ENCODE measurements at places on chromosomes 6 and 20. TPM values are rescaled to one million over a fixed set of nuclear protein-coding genes. Genes with fewer than 3 reads are reported as not detected.

The PTPN1 gene
- total RNA-seq = 73.9 TPM

The RAD21L1 gene
- total RNA-seq = not detected

The BFSP1 gene
- 3.7 TPM for total RNA-seq

The ZNF184 gene
- 11.7 TPM for total RNA-seq

The LY86 gene
- total RNA-seq = 4.6 TPM

The INSM1 gene
- total RNA-seq = 0.05 TPM

The BHLHE23 gene
- not detected for total RNA-seq

The MAS1 gene
- total RNA-seq = not detected

The TCF21 gene
- total RNA-seq = not detected

The PHACTR2 gene
- 38.3 TPM for total RNA-seq

The FAM83C gene
- total RNA-seq = not detected

All from T-helper 2 cell treated with Interferon-gamma antibody and Interleukin-4, amounts not matched to agents 100 ng/mL and 5 ng/mL, for 36 hours (primary cell).